Aorta (tissue), 5 donors: ENCODE measurements at places on chromosomes 13 and 19. TPM values are rescaled to one million over a fixed set of nuclear protein-coding genes. Genes with fewer than 3 reads are reported as not detected.

CERS1 gene
- 3.3 TPM for total RNA-seq

FUT3 gene
- total RNA-seq: not detected

MCEMP1 gene
- total RNA-seq: 4.3 TPM

SYMPK gene
- 52.0 TPM for total RNA-seq

KIR3DL2 gene
- not detected for total RNA-seq

STX10 gene
- 47.4 TPM for total RNA-seq

DNA sequence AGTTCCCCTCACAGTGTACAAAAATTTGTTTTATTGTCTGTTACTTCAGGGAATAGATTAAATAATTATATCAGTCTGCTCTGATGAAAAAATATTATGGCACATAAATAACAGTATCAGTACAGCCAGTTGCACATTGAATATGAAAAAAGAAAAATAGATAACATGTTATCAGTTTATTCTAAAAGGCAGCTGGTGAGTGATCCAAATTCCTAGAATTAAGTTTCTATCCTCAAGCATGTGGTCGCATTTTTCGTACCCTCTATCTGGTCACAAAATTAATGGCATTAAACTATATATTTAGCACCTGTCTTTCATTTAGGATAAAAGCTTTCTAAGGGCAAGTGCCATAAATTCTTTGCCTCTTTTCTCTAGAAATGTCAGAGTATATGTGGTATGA is 944.8 kb upstream of the PCDH9 start:
- H3K4me1 ChIP-seq: no peaks in the 10 kb centered on the region
- H3K27me3 ChIP-seq: no peaks in the 10 kb centered on the region
- no peak overlapping the region for H3K4me3 ChIP-seq
- H3K27ac ChIP-seq: no peak overlapping the region
- DNase-seq: no peak
- no peaks in the 10 kb centered on the region for H3K36me3 ChIP-seq

DNA sequence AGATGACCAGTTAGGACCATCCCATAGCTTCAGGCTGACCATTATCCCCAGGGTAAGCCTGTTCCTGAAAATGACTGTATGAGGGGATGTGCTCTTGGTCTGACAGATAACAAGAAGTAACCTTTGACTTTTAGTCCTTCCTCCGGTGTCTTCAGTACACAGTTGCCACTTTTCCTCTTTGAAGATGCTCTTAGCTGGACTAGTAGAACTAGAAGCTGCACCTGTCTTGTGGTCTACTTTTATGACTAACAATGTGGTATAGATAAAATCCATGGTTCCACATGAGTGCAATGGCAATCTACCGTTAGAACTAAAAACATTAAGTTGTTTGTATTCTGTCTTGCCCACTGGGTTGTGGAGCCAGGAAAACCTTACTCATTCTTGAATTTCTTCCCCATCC is 5.9 kb upstream of the RUBCNL start:
- H3K4me3 ChIP-seq: no peak overlapping the region
- H3K27me3 ChIP-seq: no peaks in the 10 kb centered on the region
- no peaks in the 10 kb centered on the region for H3K36me3 ChIP-seq
- H3K27ac ChIP-seq: no peak overlapping the region

GRCh38 chr19:48239120-48239519 is 16.6 kb downstream of the CARD8 start:
- peaks cover 3% of the 10 kb centered on the region for H3K36me3 ChIP-seq
- no peak for DNase-seq
- H3K27me3 ChIP-seq: no peaks in the 10 kb centered on the region

DNA sequence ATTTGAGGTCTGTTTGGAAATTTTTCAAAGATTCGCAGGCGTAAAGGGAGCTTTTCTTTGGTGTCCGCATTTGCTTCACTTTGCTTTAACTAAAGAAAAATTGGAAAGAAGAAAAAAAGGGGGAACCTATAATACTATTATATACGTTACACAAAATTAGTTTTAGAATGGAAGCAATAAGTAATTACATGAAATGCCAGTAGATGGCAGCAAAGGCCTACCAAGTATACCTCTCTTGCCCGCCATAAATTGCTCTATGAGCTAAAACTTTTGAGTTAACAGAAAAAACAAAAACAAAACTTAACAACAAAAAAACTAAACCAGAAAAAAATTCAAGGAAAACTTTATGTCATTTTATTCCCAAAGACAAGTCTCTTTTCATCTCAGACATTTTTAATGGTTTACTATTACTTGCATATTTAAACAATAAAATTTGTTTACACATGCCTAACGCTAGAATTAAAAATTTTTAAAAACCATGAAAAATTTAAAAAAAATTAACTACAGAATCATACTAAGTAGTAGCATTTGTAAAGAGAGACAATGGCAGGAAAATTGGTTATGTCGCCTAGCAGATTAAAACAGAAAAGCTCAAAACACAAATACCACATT is 271.4 kb downstream of the NALCN start:
- no peaks in the 10 kb centered on the region for H3K4me1 ChIP-seq
- H3K36me3 ChIP-seq: no peaks in the 10 kb centered on the region
- no peak for DNase-seq

DNA sequence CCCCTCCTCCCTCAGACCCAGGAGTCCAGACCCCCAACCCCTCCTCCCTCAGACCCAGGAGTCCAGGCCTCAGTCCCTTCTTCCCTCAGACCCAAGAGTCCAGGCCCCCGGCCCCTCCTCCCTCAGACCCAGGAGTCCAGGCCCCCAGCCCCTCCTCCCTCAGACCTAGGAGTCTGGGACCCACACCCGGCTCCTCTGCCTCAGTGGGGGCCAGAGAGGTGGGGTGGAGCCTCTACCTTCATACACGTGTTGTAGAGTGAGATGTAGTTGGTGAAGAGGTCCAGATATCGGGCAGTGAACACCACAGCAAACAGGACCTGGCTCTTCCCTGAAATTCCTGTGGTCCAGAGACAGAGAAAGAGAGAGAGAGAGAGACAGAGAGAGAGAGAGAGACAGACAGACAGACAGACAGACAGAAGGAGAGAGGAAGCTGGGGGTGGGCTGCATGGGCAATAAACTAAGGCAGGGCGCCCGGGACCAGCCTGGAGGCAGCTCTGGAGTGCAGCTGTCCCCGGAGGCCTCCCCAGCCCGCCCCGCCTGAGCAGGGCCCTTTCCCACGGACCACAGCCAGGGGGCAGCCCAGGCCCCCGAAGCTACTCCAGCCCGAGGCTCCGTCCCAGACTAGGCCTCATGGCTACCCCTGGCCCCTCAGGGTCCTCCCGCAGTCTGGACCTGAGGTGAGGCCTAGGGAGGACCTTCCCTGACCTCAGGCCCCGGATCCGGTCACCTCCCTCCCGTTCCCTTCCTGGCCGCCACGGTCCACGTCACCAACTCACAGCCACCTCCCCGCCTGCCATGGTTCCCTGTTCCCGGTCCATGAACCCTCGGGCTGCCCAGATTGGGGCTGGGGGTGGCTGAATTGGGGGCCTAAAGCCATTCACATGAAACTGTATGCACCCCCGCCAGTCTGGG is 907 bp downstream of the KDELR1 start:
- H3K27me3 ChIP-seq: no peaks in the 10 kb centered on the region
- peak; percentile 78 for DNase-seq
- H3K4me1 ChIP-seq: no peaks in the 10 kb centered on the region
- peak overlapping the region; percentile 68 for H3K4me3 ChIP-seq
- no peaks in the 10 kb centered on the region for H3K36me3 ChIP-seq
- peak overlapping the region; percentile 37 for H3K27ac ChIP-seq

GRCh38 chr13:94464771-94465170 is 14.7 kb downstream of the DCT start:
- no peak overlapping the region for H3K4me3 ChIP-seq
- no peaks in the 10 kb centered on the region for H3K4me1 ChIP-seq
- H3K27ac ChIP-seq: no peak overlapping the region
- H3K27me3 ChIP-seq: no peaks in the 10 kb centered on the region
- no peaks in the 10 kb centered on the region for H3K36me3 ChIP-seq
- DNase-seq: no peak

GRCh38 chr19:50496189-50497021 is 14.6 kb downstream of the JOSD2 start:
- peak; percentile 24 for DNase-seq
- H3K36me3 ChIP-seq: no peaks in the 10 kb centered on the region
- no peak overlapping the region for H3K4me3 ChIP-seq
- H3K27me3 ChIP-seq: no peaks in the 10 kb centered on the region
- H3K4me1 ChIP-seq: no peaks in the 10 kb centered on the region

DNA sequence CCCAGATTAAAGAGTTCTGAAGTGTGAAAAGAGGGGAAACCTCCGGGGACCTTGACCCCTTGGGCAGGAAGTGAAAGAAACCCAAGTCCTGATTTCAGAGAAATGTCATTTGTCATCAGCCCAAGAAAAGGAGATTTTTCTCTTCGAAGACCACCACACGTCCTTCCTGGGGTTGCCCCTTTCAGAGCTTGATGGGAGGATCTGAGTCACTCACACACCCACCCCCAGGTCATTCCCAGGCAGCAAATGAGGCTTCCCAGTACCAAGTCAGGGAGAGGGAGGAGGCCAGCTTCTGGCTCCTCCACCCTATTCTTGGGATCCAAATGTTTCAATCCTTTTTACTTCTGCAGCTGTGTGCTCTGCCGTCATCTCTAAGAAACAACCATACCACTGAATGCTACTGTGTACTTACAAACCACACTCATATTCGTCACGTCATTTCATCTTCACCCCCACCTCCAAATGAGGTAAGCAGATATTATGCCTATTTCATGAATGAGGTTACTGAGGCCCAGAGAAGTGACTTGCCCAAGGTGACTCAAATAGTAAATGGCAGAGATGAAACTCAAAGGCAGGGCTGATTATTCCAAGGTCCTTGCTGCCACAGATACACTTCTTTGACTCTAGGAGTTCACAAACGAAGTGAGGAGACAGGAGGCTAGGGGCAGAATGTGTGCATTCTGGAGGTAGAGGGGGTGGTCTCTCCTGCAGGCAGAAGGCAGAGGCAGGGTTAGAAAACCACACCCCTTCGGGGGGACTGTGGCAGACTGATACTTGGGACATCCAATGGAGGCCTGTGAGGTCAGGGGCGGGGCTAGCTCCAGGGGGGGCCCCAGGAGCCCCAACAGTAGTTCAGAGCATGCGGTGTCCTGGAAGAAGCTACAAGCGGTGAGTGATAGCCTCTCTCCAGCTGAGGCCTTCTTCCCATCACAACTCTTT is 5.0 kb upstream of the KMT2B start:
- no peaks in the 10 kb centered on the region for H3K27me3 ChIP-seq
- no peaks in the 10 kb centered on the region for H3K36me3 ChIP-seq
- H3K4me1 ChIP-seq: no peaks in the 10 kb centered on the region
- H3K27ac ChIP-seq: no peak overlapping the region
- DNase-seq: no peak
- H3K4me3 ChIP-seq: no peak overlapping the region

- DNase-seq: no peak
- H3K27ac ChIP-seq: no peak overlapping the region
- H3K27me3 ChIP-seq: no peaks in the 10 kb centered on the region
- no peaks in the 10 kb centered on the region for H3K4me1 ChIP-seq
Measured at GRCh38 chr13:70051531-70051930, 56.1 kb upstream of the ATXN8OS start.

DNA sequence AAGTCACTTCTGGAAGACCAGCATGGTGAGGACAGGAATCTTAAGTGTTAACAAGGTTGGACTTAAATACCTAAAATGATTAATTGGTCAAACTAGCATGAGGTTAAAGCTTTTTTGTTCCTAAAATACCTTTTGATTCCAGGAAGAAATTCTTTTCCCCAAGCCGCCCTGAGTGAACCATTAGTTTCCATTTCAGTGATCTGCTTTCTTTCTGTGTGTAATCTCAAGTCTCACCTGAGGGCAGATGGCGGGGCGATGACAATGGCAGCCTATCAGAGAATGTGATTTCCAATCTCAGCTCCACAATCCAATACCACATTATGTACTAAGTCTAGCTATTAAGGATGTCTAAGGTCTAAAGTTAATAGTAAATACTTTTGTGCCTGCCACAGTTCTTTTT is 390.9 kb upstream of the SGCG start:
- no peak overlapping the region for H3K4me3 ChIP-seq
- no peaks in the 10 kb centered on the region for H3K4me1 ChIP-seq
- no peaks in the 10 kb centered on the region for H3K36me3 ChIP-seq
- H3K27me3 ChIP-seq: no peaks in the 10 kb centered on the region
- no peak overlapping the region for H3K27ac ChIP-seq

DNA sequence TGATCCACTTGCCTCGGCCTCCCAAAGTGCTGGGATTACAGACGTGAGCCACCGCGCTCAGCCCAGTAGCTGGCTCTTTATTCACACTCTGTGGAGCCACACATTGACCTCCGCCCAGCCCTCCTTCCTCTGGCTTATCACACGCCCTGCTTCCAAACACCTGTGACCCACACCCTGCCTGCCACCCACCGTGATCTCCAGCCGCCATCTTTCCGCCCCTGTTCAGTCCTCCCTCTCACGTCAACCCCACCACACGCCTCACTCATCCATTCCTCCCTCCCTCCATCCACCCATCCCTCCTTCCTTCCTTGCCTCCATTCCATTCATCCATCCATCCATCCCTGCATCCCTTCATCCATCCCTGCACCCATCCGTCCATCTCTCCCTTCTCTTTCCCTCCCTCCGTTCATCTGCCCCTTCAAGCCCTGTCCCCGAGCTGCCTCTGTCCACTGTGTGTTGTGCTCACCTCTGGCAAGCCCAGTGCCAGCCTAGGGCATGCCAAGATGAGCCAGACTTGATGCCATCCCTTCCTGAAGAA is 17.6 kb downstream of the ZNF296 start:
- DNase-seq: no peak
- peaks cover 16% of the 10 kb centered on the region for H3K36me3 ChIP-seq
- no peak overlapping the region for H3K4me3 ChIP-seq
- no peaks in the 10 kb centered on the region for H3K4me1 ChIP-seq
- no peak overlapping the region for H3K27ac ChIP-seq

- H3K4me1 ChIP-seq: peaks cover 7% of the 10 kb centered on the region
- DNase-seq: no peak
- no peak overlapping the region for H3K27ac ChIP-seq
- no peak overlapping the region for H3K4me3 ChIP-seq
- H3K27me3 ChIP-seq: no peaks in the 10 kb centered on the region
Measured at GRCh38 chr13:101686003-101686402, 233.5 kb downstream of the ITGBL1 start.

DNA sequence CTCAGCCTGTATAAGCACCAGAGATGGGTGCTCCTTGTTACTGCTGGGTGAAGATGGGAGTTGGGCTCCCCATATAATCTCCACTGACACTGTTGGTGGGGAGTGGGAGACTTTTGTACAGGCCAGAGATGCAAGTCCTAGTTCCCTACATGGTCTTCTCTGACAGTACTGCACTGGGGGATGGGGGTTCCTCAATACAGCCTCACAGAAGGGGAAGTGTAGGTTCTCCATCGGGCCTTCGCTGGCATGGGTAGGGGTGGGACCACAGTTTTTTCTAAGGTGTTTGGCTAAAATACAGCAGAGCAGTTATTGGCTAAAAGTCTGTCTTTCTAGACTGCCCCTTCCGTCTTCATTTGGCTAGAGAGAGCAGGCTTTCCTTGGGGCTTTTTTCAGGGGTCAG is 167.2 kb upstream of the SERP2 start:
- H3K4me3 ChIP-seq: no peak overlapping the region
- no peaks in the 10 kb centered on the region for H3K4me1 ChIP-seq
- no peaks in the 10 kb centered on the region for H3K36me3 ChIP-seq
- no peak for DNase-seq

DNA sequence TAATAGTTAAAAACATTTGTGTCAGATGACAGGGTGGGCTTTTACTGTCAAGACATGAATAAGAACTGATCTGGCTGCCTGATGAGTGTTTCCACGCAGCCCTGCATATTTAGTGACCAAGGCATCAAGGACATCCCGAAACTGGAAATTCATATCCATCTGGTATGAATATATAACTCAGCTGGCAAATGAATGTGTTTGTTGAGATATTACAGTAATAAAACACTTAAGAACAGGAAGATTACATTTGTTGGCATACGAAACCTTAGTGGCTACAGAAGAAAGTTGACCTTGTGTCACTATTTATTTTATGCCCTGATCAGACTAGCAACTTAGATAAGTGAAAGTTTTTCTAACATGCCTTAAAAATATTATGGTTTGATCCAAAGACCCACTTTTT is 32.8 kb downstream of the RAP2A start:
- DNase-seq: no peak
- no peak overlapping the region for H3K27ac ChIP-seq
- H3K4me3 ChIP-seq: no peak overlapping the region
- H3K36me3 ChIP-seq: no peaks in the 10 kb centered on the region
